NCI-H1092 treated with DMSO at 0.1 percent for 48 hours (cell line): ENCODE measurements at places on chromosomes 1 and 21.

GRCh38 chr1:7322283-7322785 is 448.8 kb upstream of the VAMP3 start:
- DNase-seq: no peak

GRCh38 chr1:109394591-109395281 is 3.0 kb downstream of the SORT1 start:
- DNase-seq: no peak

DNA sequence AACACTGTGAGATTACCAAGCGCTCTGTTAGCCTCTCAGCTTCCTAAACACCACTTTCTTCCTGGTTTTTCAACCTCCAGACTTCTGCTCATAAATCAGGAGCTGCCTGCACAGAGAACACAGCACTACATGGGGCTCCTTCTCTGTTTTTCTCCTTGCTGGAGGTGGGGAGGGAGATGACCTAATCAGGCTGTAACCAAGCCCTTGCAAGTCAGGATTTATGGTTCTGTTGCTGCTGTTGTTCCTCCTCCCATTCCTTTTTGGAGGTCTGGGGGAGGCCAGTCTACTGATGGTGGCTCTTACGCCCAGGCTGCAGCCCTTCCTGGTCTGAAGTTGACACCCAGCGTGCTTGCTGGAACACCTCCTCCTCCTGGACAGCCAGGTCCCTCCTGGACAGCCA is 80.9 kb upstream of the AJAP1 start:
- DNase-seq: no peak

- DNase-seq: no peak
These were observed 34.3 kb downstream of the GPR137B start for GRCh38 chr1:236176337-236177336.

GRCh38 chr21:35340273-35340672 is 291.2 kb upstream of the RUNX1 start:
- DNase-seq: no peak

DNA sequence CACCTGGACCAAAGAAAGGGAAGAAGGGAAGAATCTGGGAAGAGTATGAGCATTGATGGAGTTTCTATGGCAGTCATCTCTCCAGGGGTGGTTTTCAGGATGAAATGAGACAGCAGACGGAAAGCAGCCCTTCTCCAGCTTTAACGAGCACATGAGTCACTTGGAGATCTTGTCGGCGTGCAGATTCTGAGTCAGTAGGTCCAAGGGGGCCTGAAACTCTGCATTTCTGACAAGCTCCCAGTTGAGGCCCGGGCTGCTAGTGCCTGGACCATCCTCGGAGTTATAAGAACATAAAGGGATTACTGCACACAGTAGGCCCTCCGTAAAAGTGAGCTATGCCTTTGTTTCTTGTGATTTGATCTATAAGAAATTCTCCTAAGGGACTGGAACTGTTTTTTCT is 17.6 kb downstream of the HSPG2 start:
- DNase-seq: no peak
